Suppressor macrophage treated with lipopolysaccharide for 1 hour (primary cell): ENCODE measurements at places on chromosomes 4 and X.
A peak's percentile ranks its signal among the peaks of the same experiment; 100 is the strongest.

- no peak for DNase-seq
These were observed 309.4 kb downstream of the MAPK10 start for GRCh38 chr4:86050496-86050895.

GRCh38 chr4:72390409-72390808, 178.6 kb downstream of the ADAMTS3 start:
- no peak for DNase-seq

- DNase-seq = peak; percentile 80
These were observed 545.2 kb downstream of the C4orf33 start for GRCh38 chr4:129641179-129641578.

GRCh38 chr4:125948021-125948420, 633.3 kb downstream of the FAT4 start:
- DNase-seq = no peak

DNA sequence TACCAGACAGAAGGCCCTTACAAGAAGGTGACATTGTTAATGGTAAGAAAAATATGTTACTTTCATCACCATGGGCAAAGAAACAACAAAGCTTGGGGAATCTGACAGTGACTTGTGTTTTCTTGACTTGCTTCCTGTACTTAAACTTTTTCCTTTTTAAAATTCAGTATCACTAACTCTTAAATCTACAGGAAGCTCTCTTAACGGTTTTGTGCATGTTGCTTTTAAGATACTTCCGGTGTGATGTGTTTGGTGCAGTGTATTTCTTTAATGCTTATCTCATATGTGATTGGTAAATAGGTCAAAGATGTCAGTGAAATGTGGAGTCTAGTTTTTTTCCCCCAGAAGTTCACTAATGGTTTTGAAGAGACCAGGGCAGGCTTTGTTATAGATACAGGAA, 45.2 kb downstream of the ADH5 start:
- no peak for DNase-seq

DNA sequence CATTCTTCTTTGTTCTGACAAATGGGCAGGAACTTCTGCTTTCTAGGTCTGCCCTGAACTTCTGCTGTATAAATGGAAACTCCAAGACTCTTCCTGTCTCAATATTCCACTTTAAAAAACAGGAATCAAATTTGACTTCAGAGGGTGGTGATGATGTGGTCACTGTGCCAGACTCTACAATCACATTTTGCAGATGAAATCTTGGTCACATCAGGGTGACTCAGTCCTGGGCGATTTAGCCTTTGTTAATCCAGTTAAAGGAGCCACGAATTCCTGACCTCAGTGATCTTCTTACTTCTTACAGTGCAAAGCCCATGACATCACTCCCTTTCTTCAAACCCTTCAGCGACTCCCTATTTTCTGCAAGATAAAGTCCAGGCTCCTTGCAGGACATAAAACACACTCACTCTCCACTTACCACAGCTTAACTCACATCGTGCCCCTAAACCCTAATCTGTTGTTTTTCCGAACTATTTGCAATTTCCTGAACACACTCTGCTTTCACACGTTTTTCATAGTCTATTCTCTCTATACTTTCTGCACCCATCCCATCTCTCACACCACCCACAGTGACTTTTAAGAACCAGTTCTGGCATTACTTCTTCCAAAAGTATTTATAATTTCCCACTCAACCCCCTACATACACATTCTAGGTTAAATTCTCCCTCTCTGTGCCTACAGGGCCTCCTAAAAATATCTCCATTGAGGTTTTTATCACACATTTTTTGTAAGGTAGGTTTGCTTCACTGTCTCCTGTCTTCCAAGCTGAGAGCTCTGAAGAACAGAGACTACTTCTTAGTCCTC, 11.1 kb downstream of the GASK1B start:
- DNase-seq = peak; percentile 98

DNA sequence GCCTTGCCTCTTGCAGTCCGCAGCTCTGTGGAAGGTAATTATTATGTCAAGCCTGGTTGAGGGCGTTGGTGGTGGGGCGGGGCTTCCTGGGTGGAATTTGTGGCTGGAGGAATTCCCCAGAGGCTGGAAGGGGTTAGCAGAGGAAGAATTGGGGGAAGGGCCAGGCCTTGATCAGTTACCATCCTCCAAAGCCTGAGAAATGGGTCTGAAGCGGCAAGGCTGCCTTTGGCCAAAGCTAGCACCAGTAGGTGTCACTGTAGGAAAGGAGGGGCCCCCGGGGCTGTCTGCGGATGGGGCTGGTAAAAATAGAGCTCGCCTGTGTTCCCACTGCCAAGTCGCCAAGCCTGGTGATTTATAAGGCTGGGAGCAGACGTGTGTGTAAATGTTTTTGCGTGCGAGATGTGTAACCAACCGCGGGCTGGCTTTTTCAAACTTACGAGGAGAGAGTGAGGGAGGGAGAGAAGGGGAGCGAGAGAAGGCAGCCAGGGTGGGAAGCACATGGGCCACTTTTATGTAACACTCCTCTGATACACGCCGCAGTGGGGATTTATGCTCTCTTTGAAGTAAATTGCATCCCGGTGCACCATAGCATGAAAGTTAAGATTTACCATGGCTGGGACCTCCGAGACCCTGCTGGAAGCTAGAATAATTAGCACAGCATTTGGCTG, 367.0 kb downstream of the BCOR start:
- DNase-seq = peak; percentile 49

DNA sequence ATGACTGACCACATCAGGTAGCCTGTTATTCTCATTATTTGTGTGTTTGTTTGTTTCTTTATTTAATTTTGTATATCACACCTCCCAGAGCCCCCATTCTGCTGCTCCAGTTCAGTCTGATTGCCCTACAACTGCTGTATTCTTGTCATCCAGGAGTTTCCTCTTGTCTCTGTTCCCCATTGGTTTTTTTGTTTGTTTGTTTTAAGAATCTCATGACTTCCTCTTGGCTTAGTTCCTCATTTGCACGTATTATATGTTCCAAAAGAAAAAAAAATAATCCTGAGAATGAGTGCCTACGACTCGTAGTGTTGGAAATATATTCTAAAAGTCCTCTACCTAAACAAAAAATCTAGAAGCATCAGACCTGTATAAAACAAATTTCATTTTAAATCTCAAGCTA, 142.3 kb upstream of the SLIT2 start:
- DNase-seq = peak; percentile 48

- no peak for DNase-seq
These were observed 174.4 kb upstream of the BCOR start for GRCh38 chrX:40272141-40272540.

GRCh38 chr4:40594261-40595178, 35.1 kb downstream of the RBM47 start:
- DNase-seq = no peak

DNA sequence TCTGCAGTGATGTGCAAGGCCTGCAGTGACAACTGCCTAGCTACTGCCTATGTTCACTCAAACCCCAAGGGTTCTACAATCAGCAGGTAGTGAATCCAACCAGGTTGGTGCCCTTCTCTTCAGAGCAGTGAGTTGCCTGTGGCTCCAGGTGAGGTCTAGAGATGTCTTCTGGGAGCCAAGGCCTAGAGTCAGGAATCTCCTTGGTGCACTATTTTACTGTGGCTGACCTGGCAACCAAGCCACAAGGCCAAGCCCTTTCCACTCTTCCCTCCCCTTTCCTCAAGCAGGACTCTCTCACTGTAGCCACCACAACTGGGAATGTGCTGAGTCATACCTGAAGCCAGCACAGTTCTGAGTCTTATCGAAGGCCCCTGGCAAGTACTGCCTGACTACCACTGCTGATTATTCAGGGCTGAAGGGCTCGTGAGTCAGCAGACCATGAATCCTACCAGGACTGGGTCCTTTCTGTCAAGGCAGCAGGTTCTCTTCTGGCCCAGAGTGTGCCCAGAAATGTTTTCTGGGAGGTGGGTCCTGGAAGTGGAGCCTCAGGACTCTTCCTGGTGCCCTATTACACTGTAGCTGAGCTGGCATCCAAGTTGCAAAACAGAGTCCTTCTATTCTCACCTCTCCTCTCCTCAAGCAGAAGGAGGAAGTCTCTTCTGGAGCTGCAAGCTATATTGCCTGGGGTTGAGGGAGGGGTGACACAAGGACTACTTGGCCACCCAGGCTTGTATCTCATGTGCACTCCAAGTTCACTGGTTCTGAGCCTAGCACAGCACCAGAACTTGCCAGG, 111.6 kb downstream of the BTC start:
- DNase-seq = peak; percentile 48

- DNase-seq = no peak
These were observed 815.0 kb upstream of the PCDH10 start for GRCh38 chr4:132334081-132334480.

GRCh38 chr4:76696109-76696508, 201.8 kb downstream of the SOWAHB start:
- no peak for DNase-seq

DNA sequence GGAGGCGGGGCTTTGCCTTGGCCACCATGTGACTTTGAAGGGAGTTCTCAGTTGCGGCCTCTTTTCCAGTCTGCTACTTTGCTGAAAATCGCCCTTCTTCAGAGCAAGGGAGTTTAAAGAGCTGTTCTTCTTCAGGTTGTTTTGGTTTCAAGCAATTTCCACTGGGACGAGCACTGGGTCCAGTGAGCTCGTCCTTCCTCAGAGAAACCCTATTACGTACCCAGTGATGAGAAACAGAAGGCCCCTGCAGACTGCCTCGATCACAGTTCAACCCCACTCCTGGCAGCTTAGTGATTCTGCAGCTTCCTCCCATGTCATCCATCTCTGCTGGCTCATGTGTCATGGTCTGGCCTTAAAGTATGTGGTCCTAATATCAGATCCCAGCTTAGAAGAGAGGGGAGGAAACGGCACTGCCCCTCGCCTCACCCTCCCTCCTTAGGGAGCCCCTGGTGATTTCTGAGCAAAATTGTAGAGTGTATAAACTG, 7.8 kb upstream of the FAM149A start:
- DNase-seq = no peak

DNA sequence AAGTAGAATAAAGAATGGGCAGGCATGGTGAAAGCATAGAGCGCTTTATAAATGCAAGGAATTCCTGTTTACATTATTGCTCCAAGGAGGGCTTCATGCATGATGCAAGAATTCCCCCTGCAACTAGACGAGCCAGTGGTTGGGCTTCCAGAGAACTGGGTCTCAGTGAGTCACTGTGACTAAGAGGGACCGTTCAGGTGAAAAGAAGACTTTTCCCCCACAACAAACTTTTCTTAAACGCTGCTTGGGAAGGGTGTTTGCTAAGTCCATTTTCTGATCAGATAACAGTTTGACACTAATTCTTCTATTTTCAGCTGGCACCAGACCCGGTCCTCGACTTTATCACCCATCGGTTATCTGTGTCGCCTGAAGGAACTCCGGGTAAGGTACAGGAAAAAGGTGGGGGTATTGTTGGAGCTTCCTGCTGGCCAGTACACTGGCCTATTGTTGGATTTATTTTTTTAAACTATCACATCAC, 40.1 kb downstream of the LDB2 start:
- no peak for DNase-seq

DNA sequence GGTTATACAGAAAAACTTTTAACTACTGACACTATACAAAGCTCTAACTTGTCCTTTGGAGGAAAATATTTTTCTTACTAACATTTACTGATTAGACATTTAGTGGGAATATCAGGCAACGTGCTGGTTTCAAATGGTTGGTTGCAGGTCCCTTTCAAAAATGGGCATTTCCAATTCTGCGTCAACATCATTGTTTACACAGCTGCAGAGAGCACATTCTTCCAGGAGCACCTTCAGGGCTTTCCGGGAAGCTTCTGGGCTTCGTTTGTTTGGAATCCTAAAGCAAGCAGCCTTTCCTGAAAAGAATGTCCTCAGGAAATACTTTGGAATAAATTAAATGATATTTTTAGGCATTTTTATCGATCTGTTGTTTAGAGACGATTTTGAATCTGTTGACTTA, 289.7 kb downstream of the TRIML1 start:
- DNase-seq = no peak

DNA sequence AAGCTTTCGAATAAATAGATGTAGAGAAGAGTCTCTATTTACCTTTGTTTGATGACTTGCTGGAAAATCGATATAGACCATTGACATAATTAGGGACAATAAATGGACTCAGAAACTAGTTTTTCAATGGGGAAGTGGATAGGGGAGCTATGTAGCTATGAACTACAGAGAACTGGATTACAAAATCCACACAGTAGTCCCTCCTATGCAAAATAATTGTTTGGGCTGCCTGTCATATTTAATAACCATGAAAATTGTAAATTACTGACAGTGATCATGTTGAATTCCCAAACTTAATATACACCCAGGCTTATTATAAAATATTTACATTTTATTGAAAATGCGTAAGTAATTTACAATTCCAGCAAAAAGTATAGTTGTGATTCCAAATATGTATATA, 333.1 kb upstream of the FAM241A start:
- no peak for DNase-seq

DNA sequence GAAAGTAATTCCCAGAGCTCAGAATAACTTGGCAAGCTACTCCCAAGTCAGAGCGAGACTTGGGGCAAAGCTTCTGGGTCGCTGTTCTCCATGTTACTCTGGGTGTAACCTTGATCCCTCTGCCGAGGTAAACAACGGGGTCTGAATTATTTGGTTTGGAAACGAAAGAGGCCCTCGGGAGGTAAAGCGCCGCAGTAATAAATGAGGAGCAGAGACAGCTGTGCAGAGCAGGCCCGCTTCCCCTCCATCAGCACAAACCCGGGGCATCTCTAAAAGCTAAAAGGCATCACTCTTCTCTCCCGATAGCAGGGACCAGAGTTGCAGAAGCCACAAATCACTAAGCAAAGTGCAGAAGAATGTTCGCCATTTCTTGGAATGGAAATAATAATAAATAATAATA, 561.5 kb downstream of the BCOR start:
- no peak for DNase-seq

GRCh38 chrX:154784149-154784995, 20.9 kb downstream of the MPP1 start:
- no peak for DNase-seq

- no peak for DNase-seq
These were observed 25.7 kb upstream of the ZNF518B start for GRCh38 chr4:10482913-10483312.

GRCh38 chrX:281166-281999, at the start of gene PLCXD1:
Gene PLCXD1 (plus strand): TSS chrX:281381. CDS start chrX:284188, 2,807 bp downstream.
- no peak for DNase-seq

DNA sequence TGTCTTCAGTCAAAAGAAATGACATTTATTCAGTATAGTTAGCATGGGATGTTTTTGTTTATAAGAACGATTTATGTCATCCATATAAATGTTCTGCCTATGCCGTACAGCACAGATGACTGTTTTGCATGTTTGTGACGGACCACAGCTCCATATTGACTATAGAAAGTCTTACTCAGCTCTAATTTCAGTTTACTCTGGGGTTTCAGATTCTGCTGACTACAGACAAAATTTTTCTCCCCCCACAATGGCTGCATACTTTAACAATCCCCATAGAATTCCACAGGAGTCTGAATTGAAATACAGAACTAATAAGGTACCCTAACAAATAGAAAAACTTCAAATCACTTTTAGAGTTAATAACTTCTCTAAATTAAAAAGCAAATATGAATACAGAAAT, 191.0 kb downstream of the SCFD2 start:
- DNase-seq = no peak

DNA sequence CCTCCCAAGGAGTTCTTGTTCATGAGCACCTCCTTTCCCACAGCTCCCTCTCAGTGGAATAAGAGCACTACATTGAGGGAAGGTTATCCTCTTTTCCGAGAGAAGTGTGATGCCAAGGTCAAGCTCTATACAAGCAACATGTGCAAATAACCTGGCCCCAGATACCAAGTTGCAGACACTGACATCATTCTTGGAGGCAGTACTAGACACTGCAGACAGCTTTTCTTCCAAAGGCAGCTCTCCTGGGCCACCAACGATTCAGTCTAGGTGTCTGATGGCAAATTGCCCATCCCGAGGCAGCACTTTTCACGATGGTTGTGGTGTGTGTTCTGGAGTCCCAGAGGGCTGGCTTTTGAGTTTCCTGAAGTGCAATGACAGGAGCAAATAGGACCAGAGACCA, 384.9 kb downstream of the TLL1 start:
- no peak for DNase-seq
